DMS 273 treated with DMSO at 0.1 percent for 48 hours (cell line): ENCODE measurements at places on chromosomes 12 and 14.

DNA sequence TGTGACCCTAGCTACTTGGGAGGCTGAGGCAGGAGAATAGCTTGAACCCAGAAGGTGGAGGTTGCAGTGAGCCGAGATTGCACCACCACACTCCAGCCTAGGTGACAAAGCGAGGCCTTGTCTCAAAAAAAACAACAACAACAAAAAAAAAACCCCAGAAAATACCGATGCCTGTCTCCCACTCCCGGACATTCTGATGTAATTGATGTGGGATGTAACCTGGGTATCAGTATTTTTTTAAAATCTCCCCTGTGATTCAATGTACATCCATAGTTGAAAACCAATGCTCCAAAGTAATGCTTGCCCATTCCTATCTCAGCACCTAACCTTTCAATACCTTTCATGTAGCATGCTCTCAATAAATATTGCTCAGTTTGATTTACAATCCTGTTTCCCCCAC is 11.7 kb upstream of the TMED10 start:
- no peak for DNase-seq

- no peak for DNase-seq
Measured at GRCh38 chr14:65312859-65313258, 99.7 kb upstream of the FUT8 start.

GRCh38 chr12:6450869-6451347 is 934 bp upstream of the TAPBPL start:
- DNase-seq = no peak

DNA sequence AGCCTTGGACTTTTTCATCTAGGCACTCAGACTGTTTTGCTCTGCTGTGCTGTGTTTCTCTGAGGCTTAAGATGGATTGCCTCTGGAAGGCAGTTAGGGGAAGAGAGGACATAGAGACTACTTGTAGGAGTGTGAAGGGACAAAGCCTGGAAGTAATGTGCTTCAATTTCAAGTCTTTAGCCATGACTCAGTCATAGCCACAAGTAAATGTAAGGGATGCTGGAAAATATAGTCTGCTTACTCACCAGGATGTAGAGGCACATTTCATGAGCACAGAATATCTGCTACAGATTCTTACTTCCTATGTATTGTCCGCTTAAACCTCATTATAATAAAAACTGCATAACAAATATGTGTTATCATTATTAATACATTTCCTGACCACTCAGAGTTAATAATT is 794.3 kb upstream of the NOVA1 start:
- no peak for DNase-seq

DNA sequence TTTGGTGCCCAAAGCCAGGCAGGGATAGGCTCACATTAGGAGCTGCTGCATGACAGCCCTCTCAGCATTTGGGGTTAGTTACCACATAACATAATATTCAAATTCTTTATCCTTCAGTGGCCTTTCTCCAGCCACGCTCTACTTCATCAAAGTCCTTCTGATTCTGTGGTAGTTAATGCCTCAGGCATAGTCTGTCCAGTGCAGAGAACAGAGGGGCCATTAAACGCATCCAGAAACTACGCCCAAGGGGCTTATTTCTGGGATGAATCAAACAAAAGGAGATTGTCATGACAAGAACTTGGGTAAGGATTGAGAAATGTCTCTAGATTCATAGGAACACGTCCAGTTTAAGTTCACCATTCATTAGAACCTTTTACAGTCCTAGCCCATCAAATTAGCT is 183.4 kb upstream of the PLXNC1 start:
- DNase-seq = no peak

DNA sequence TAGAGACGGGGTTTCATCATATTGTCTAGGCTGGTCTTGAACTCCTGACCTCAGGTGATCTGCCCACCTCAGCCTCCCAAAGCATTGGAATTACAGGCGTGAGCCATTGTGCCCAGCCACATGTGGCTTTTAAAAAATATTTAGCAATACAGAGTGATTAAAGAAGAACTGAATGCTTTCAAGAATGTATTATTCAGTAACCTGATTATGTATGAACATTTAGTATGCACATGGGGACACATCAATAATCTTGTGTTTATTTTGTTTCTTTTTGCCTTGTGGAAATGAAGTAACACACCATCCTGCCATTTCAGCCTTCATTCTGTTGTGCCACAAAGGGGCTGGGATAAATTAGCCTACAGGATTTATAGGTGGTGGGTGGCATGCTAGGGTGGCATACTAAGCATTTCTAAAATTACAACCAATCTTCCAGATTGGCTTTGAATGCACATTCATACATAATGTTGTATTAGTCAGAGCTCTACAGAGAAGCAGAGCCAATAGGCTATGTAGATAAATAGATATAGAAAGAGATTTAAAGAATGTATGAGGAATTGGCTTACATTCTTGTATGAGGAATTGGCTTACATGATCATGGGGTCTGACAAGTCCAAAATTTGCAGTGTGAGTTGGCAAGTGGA is 25.5 kb upstream of the TXNRD1 start:
- DNase-seq = no peak

DNA sequence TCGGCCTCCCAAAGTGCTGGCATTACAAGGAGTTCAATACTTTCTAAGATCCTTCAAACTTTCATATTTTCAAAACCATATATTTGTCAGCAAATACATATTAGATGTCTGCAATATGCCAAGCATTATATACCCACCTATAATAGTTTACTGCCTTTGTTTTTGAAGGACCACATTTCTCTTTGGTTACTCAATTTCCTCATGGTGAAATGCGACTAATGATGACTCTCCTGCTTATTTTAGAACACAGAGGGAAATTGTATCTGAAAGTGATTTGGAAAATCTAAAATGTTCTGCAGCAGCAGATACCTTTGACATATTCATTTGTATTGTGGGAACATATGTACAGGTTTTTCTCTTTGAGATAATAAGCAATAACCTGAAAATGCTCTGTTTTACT is 2.7 kb upstream of the CNTN1 start:
- no peak for DNase-seq

DNA sequence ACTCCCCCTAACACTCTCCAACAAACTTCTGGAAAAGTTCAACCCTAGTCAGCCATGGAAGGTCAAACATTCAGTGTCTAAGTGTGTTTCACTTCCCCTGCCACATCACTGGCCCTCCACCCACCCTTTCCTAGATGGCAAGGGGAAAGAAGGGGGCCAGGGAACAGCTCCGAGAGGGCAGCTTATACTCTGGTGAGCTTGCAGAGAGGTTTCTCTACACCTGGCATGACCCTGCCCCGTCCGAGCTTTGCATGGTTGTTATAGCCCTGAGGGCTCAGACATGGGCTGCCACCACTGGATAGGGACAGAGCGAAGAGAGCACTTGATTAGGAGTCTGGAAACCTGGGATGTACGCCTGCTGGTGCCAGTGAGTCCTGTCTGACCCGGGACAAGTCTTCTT is 4.0 kb downstream of the ACVRL1 start:
- no peak for DNase-seq

DNA sequence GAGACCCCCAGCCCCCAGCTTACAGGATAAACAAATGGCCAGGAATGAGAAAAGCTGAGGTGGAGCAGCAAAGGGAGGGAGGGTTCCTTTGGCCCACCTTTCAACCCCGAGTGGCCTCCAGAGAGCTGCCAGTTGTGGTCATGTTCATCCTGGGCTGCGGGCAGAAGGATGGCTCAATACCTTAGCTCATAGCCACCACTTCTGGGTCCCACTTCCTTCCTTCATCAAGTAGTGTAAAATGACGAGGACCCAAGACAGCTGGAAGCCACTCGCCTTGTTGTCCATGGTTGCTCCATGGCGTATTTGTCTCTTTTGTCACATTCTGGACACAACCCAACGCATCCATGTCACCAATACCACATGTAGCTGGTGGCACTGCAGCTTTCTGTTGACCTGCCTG is 24.2 kb downstream of the CRACR2A start:
- no peak for DNase-seq

DNA sequence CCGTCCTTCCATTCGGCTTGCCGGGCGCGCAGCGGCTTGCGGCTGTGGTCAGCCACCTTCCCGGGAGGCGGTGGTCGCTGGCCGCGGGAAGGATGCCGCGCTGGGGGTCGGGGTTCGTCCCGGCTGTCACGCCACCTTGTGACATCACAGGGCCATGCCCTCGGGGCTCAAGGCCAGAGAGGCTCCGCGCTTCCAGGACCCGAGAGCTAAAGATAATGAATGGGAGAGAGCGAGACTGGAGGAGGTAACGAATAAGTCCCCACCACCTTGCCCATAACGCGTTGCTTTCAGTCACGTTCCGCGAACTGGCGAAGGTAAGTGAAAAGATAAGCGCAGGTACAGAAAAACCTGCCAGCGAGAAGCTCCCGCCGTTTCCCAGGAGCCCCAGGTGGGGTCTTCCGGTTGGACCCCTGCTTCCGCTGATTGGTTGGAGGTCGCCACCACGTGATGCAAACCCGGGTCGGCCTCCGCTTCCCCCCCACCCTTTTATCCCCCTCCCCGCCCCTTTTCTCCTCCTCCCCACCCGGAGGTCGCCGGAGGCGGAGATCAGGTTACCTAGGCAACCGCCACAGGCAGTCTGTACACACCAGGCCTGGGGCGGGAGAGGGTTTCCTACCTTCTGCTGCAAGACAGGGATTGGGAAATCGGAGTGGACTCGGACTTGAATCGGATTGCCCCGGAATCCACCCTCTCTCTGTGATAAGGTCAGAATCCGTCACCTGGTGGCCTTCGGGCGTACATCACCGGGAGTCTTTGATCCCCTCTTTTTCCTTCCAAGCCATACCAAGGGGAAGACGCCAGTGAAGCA is at the start of gene LRRC9:
TSS of gene LRRC9 (plus strand) at position 575 of the 808 bp plus-strand sequence.
- peak; percentile 85 for DNase-seq

- no peak for DNase-seq
Measured at GRCh38 chr14:103526247-103526913, 2.6 kb upstream of the TRMT61A start.

GRCh38 chr12:31578632-31579031 is 12.3 kb downstream of the DENND5B start:
- DNase-seq = no peak

DNA sequence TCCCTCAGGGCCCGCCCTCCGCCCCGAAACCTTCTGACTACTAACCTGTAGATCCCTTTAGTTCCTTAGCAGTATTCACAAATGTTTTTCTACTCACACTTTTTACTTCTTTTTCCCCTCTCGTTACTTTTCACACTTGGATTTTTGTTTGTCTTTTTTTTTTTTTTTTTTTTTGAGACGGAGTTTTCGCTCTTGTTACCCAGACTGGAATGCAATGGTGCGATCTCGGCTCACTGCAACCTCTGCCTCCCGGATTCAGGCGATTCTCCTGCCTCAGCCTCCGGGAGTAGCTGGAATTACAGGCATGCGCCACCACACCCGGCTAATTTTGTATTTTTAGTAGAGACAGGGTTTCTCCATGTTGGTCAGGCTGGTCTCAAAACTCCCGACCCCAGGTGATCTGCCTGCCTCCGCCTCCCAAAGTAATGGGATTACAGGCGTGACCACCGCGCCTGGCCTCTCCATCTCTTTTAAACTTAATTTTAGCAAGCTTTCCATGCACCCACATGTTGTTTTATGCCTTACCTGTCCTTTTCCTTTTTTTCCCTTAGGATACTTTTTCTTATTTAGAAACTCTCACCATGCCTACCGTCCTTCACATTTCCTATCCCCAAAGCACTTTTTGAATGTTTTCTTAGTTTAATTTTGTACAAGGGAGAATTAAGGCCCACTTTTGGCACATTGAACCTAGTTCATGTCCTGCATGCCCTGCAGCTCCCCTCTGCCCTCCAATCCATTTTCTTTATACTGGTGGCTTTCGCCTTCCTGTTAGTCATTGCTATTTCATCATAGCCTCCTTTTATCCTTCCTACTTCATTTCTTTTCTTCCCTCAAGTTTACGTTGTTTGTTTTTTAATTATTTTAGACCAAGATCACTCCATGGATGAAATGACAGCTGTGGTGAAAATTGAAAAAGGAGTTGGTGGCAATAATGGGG is 1.1 kb downstream of the SP1 start:
- no peak for DNase-seq

- DNase-seq = no peak
Measured at GRCh38 chr12:68304626-68305025, 27.5 kb downstream of the MDM1 start.

- DNase-seq = no peak
Measured at GRCh38 chr12:123854918-123855317, 92.8 kb downstream of the DNAH10 start.

GRCh38 chr12:50597200-50598195 is 92.7 kb downstream of the DIP2B start:
- no peak for DNase-seq

DNA sequence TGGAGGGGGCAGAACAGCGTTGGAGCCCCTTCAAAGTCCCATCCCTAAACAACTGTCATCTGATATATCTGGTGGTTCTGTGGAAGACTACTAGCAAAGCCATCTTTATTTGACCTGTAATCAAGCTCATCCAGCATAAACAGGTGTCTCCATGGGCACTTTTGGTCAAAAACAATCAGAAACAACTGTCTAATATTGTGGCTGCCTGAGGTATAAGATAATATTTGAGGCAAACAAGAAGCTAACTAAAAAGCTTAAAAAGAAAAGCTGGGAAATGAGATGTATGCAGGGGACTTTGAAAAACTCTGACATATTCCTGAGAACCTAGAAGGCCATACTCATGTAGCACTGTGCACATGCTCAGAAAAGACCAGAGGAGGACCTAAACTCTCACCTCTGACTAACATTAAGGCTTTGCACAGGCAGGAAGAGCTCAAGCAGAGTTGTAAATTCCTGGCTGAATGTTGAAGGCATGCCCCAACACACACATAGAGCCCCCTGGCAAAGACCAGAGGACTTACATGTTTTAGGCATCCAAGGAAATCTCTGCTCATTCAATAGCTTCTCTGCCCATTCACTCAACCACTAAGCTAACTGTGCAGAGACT is 27.2 kb upstream of the AP4S1 start:
- no peak for DNase-seq

DNA sequence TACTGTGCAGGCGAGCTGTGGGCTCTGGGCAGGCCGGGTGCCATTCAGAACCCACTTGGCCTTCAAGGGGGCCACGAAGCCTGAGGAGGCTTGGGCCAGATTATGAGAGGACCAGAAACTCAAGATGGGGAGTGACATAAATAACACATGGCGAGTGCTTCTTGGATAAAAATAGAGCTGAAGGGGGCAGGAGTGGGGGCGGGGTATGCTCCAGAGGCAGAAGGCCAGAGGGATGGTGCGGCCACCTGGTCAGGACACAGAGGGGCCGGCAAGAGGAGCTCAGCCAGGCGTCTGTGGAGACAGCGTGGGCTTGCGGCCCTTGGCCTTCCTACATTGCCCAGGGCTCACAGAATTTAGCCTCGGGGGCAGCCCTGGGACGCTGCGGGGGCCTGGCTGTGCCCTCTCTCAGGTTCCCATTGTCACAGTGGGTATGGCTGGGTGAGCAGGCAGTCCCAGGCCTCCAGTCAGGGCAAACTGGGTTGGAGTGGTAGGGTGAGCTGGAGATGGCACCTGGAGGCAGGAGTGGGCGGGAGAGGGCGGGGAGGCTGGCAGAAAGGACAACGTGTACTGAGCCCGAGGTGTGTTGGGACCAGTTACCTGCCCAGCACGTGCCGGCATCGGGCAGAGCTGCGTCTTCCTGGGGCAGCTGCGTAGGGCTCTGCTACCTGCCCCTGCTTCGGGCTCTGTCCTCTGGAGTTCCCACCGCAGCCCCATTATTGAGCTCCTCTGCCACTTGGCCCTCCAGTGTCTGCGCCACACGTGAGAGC is 7.4 kb upstream of the SLC25A29 start:
- no peak for DNase-seq

- DNase-seq = no peak
Measured at GRCh38 chr12:64082116-64082515, 140.0 kb downstream of the KICS2 start.

GRCh38 chr12:101803978-101804377 is 26.8 kb downstream of the GNPTAB start:
- no peak for DNase-seq

GRCh38 chr12:86744547-86745212 is 488.5 kb upstream of the MGAT4C start:
- DNase-seq = no peak
